ENCODE measurements at places on chromosomes 3 and 15.
A peak's percentile ranks its signal among the peaks of the same experiment; 100 is the strongest.

- DNase-seq, result no peak
Observed at GRCh38 chr3:116716490-116716889, 6.9 kb downstream of the TUSC7 start.

- DNase-seq, result no peak
Observed at GRCh38 chr3:23696842-23697241, 108.9 kb upstream of the UBE2E1 start.

- peak; percentile 51 for DNase-seq
Observed at GRCh38 chr15:37133602-37134001, 33.3 kb upstream of the MEIS2 start.

- DNase-seq, result no peak
Observed at GRCh38 chr3:55645422-55645821, 158.3 kb upstream of the WNT5A start.

- DNase-seq, result no peak
Observed at GRCh38 chr3:51704511-51704950, 2.3 kb upstream of the GRM2 start.

DNA sequence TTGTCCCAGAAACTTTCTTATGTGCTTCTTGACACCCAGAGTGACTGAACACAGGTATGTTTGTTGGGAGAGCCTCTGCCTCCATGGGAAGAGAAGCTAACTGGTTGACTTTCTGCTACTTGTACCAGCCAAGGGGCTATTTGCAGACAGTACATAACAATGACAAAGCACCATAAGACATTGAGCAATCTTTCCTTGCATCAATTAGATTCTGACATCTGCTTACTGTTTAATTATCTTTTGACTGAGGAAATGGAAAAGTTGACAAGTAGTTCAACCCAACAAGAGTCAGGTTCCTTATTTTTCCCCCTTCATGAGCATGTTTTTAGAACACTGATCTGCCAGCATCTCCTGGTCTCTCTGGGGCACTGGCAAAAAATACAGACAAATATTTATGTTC lies 157.7 kb downstream of the RPLP1 start:
- no peak for DNase-seq

DNA sequence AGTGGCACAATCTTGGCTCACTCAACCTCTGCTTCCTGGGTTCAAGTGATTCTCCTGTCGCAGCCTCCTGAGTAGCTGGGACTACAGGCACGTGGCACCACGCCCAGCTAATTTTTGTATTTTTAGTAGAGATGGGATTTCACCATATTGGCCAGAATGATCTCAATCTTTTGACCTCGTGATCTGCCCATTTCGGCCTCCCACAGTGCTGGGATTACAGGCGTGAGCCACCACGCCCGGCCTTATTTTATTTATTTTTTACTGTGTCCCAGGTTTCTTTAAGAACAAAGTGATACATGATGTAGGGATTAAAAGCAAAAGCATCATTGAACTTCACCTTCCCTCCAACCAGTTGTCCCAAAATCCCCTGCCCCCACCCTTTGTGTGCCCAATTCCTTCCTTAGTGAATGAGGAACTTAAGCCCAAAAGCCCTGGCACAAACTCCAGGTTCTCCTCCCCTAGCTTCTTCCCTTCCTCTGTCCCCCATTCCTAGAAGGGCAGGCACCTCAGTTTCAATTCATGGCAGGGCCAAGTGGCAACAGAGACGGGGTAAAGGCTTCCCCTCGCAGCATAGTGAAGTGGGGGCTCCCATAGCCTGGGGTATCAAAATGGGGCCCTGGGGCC lies 23.7 kb upstream of the RPN1 start:
- no peak for DNase-seq

- peak; percentile 99 for DNase-seq
Observed at GRCh38 chr15:62940755-62941361, 101.7 kb upstream of the TPM1 start.

- peak; percentile 91 for DNase-seq
Observed at GRCh38 chr15:74906450-74907162, at the start of gene FAM219B. Gene FAM219B (minus strand): TSS chr15:74906851. CDS start chr15:74906800, 51 bp downstream.

- DNase-seq, result no peak
Observed at GRCh38 chr3:128421966-128422365, 44.7 kb downstream of the DNAJB8 start.

All from EH (cell line).